HFFc6 (cell line): ENCODE measurements at places on chromosomes 16 and 17. TPM values are rescaled to one million over a fixed set of nuclear protein-coding genes. Genes with fewer than 3 reads are reported as not detected.

GRCh38 chr17:79023886-79024771, at the start of gene C1QTNF1:
Gene C1QTNF1, plus strand, starts transcription at chr17:79024169. Its CDS starts 19,800 bp downstream, at chr17:79043969.
- no peak for DNase-seq

DNA sequence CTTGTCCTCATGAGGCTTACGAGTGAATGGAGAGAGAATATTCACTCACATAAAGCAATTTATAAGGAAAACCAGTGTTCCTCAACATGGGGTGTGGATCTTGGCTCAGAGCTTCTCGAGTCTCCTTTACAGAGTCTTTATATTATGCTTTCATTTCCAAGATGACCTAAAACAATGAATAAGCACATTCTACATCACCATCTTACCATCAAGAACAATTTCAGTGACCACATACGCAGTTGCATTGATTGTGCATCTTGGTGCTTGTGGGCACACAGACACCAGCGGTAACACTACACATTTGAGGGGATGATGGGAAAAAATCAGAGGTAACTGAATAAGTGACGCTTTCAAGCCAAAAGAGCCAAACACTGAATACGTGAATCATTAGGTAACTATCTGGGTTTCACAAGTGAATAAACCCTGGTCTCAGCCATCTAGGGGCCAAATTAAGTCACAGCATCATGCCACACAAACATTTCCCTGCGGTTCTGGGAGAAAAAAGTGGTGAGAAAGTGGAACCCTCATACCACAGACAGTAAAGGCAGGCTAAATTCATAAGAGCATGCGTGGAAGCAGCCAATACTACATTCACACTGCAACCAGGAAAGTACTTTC, 9.4 kb downstream of the CWC25 start:
- peak; percentile 65 for DNase-seq

- peak; percentile 48 for DNase-seq
Measured at GRCh38 chr16:28218109-28218508, 6.3 kb upstream of the XPO6 start.

GRCh38 chr17:81432941-81433340, 37.7 kb downstream of the BAHCC1 start:
- no peak for DNase-seq

Gene MYH13
- total RNA-seq = not detected in 3 replicates

Gene CD300LG
- total RNA-seq = not detected in 3 replicates

DNA sequence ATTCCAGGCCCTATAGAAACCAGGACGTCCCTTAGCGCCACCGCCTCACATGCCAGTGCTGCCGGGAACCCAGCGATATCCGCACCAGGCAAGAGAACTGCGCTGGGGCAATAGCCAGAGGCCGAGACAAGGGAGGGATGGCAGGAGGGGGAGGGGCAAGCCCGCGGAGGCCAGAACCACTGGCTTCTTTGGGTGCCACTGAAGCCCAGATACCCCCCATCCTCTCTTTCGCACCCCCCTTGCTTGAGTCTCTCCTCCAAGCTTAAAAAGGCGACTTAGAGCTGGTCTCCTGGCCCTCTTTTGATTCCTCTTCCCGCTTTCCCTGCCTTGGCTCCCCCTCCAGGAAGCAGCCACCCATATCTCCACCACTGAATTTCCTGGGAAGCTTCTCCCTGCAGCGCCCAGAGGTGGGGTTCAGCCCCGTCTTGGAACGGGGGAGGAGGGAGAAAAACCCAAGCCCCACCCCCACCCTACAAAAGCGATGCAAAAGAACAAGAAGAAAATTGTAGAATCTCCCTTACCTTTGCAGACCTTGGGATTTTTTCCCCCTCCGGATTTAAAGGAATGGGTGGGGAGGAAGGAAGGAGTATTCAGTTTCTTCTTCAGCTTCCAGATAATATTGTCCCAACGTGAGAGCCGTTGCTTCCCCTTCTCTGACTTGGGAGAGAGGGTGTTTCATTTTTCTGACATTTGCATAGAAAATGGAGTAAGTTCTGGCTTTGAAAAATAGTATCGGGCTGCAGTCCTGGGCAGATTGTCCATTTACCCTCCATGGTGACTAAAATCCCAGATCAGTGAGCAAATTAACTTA, 622 bp downstream of the HOXB6 start:
- no peak for DNase-seq
